Right lobe of liver (tissue), 6 donors: ENCODE measurements at places on chromosomes 11 and 22. TPM values are rescaled to one million over a fixed set of nuclear protein-coding genes. Genes with fewer than 3 reads are reported as not detected.
A peak's percentile ranks its signal among the peaks of the same experiment; 100 is the strongest.

DNA sequence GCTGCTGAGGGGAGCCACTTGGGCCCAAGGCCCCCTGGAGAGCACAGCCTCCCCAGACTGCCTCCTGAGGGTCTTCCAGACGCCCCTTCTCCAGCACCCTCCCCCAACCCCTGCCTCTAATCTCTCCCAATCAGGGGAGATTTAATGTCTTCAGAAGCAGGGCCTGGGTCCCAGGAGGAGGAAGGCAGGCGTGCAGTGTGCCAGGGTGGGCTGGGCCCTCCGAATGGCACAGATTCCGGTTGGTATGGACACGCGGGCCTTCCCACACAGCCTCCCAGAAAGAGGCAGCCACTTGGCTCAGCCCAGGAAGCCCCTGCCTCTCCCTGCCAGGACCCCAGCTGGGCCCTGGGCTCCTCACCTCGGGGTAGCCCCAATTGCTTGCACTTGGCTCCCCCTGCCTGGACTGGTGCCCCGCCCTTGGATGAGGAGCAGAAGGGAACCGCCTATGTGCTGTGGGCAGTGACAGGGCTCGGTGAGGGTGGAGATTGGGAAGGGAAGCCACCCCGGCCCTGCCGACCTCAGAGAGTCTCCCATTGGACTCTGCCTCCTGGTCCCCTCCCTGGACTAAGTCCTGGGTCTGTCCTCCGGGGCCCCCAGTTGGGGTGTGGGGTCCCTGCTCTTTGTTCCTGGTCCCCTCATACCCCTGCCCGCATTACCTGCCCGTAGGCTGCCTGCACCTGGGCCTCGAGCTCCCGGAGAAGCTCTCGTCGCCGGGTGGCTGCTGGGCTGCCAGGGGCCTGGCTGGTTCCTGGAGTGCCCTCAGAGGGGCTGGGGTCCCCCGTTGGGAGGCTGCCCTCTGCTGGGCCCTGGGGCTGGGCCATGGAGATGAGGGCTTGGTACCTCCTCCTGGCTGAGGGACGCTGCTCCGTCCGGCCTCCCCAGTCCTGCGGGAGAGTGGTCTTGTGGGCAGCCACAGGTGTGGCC, 572 bp upstream of the CABP2 start:
- no peak for DNase-seq

Gene SMIM35
- total RNA-seq: not detected

Gene PKDREJ
- not detected for total RNA-seq

DNA sequence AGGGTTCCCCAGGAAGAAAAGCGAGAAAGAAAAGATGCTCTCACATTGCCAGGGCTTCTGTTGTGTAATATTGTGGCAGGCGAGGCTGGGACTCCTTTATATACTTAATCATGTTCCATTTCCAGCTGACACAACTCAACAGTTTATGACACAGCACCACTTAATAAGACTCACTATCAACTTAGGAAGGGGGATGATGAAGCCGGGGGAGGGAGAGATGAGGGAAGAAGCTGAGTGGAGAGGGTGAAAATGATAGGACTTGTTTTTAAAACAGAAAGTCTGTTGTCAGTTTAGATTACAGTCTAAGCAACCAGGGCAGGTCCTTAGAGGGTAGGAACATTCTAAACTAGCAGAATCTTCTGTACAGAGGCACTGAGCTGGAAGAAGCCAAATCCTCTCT, 397.0 kb downstream of the NXPE2 start:
- DNase-seq: no peak

- no peak for DNase-seq
These were observed 45.7 kb downstream of the CYTH4 start for GRCh38 chr22:37328017-37328416.

Gene ZNF408
- 9.7 TPM for total RNA-seq

GRCh38 chr11:75269367-75269660, 28.7 kb downstream of the TPBGL start:
- no peak for DNase-seq

DNA sequence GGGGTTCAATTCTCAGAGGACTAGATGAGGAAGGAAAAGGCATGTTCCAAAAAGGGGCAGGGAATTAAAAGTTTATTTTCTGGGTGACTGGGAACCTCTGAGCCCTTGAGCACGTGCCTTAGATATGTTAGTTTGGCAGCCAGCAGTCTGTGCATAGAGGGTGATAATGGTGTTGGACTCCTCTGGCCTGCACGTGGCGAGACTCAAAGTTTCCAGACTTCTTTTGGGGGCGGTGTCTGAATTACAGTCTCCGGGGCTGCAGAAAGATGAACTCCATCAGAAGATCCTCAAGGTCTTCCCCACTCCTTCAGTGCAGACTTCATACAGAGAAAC, 861 bp upstream of the ZNRF3 start:
- no peak for DNase-seq

Gene OR56A1
- not detected for total RNA-seq

Gene XKR3
- not detected for total RNA-seq

DNA sequence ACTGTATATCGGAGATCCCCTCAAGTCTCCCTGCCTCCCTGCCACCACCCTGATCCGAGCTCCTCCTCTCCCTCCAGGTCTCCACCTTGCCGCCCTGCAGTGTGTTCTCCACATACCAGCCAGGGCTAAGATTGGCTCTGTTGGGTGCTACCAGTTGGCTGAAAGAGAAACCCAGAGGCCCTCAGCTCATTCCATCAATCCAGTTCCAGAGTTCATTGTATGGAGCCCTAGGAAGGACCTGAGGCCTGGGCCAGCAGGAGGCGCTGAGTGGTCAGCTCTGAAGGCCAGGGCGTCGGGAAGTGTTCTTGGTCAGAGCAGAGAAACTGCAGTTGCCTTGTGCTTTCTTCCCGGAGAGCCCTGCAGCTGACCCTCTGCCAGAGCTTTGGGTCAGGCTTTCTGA, 2.2 kb upstream of the TOP3B start:
- no peak for DNase-seq

Gene LRRC32
- total RNA-seq: 13.4 TPM

DNA sequence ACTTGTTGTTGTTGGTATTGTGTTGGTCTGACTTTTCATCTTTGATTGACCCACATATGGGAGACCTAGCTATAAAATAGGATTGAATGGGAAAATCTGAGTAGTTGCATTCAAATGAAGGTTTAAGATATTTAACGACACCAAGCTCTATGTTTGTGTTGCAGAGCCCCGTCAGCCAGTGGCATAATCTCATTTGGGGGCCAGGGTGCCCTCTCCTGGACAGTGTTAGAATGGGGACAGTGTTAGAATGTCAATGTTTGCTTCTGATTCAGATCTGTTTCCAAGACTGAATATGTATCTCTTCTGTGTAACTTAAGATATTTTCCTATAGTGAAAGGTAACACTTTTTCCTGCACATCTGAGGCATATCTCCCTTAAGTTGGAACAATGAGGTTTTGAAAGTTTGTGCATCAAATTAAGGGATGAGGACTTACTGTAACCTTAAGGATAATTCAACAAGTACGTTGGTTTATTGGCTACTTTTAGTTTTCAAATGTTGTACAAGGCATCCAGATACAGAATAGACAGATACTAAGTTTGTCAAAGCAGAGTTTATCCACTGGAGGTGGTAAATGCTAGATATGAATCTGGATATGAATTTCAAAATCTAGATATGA, 5.3 kb upstream of the OR52M1 start:
- DNase-seq: peak; percentile 57

DNA sequence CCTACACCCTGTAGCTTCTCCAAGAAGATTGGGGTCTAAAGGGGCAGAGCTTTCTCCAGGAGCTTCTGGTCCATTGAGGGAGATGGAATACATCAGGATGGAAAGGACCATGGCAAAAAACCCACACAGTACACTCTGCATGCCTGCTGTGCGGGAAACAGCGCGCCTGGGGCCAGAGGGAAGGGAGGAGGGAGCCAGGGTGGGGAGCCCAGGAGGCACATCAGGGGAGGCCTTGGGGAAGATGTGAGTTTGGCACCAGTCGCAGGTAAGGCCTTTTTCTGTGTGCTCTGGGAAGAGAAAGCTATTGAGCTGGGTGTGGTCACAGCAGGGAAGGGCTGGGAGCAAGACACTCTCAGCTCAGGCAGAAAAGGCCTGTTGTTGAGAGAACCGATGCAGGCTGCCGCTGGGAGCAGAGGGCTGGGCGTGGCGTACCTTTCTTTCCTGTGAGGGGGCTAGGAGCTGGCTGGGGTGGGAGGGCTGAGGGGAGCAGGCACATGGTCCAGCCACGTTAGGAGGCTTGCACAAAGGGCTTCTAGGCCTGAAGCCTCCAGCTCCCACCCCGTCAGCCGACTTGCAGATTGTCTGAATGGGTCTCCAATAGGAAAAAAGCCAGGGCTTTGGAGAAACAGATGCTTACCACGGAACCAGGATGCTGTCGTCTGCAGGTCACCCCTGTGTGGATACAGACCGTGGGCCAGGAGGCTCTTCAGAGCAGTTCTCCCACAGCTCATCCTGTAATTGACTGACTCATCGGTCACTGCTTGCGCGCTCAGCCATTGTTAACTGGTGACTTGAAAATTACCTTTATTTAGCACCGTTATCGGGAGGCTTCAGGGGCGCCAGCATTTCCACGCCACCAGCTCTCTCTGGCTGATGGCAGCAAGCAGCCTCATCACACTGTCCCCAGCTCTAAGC, 237.3 kb downstream of the ST3GAL4 start:
- DNase-seq: no peak

Gene MMP10
- total RNA-seq: not detected

Gene NXPE2
- total RNA-seq: not detected

DNA sequence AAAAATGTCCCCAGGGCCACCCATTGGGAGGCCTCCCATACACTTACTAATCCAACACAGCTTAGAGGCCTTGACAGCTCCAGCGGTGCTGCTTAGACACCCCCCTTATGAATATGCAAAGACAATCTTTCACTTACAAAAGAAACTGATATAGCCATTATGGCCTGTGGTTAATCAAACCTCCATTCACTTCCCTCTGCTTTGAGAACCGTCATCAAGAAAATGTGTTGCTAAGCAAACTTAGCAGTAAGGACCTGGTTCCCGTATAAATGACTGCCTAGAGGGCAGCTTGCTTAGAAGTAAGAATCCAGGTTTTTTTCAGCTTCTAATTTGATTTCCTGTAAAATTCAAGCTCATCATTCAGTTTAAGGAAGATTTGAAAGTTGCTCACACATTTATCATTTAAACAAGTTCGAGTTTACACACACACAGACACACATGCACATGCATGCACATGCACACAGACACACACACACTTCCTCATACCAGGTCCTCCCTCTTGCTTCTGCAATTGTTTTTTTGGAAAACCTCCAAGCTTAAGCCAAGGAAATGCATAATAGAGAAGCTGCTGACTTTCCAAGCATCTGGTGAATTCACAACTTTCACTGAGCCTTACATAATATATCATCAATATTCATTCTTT, 137.7 kb upstream of the BLID start:
- no peak for DNase-seq

GRCh38 chr22:20607157-20607907, 99.9 kb downstream of the MED15 start:
- DNase-seq: no peak

DNA sequence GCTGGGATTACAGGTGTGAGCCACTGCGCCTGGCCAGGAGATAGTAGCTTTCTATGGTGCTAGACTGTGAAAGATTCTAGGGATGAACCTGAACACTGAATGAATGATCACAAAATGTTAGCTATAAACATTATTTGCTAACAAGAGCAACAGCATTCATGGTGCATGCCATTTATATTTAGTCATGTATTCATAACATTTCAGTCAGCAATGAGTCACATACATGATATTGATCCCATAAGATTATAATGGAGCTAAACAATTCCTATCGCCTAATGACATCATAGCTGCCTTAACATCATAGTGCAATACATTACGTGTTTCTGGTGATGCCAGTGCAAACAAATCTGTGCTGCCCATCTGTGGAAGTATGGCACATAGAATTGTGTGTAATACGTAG, 164.1 kb downstream of the ARHGAP42 start:
- no peak for DNase-seq

DNA sequence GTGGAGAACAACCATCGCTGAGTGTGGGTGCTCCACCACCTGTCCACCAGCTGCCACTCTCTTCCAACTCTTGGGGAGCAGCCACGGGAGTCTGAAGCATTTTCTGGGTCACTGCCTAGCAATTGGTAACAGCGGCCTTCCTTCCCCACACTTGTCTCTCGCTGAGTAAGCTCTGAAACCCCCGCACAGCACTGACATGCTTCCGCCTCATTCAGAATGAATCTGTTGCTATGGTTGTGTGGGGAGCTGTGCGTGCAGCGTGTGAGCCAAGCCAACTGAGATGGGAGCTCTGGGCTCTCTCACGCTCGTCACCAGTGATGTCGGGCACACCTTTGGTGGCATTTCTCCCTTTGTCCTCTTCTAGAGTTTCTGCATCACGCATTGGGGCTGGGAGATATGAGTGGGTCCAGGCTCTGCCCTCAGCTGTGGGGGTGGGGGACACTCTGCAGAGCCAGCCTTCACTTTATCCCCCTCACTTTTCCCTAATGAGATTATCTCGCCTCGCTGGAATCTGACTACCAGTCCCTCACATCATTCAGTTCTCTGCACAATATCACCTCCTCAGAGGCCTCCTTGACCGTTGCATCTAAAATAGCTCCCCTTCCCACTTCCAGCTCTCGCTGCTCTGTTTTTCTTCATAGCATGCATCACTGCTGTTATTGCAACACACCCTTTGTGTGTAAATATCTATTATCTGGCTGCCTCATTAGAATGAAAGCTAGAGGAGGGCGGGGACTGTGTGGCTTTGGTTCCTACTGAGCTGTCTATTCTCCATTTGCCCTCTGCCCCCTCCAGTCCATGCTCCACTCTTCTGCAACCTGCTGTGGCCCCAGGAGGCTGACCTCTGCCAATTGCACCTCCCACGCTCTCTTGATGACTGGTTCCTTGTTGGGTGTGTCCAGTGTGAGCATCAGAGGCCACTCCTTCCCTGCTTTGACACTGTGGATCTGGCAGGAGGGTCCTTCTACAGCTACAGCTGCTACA, 569.9 kb upstream of the CADM1 start:
- peak; percentile 25 for DNase-seq

Gene ATG16L2
- 8.6 TPM for total RNA-seq

- no peak for DNase-seq
These were observed 232.6 kb downstream of the FAT3 start for GRCh38 chr11:92457250-92457649.

- DNase-seq: no peak
These were observed 64.0 kb downstream of the GRK3 start for GRCh38 chr22:25628494-25628893.

DNA sequence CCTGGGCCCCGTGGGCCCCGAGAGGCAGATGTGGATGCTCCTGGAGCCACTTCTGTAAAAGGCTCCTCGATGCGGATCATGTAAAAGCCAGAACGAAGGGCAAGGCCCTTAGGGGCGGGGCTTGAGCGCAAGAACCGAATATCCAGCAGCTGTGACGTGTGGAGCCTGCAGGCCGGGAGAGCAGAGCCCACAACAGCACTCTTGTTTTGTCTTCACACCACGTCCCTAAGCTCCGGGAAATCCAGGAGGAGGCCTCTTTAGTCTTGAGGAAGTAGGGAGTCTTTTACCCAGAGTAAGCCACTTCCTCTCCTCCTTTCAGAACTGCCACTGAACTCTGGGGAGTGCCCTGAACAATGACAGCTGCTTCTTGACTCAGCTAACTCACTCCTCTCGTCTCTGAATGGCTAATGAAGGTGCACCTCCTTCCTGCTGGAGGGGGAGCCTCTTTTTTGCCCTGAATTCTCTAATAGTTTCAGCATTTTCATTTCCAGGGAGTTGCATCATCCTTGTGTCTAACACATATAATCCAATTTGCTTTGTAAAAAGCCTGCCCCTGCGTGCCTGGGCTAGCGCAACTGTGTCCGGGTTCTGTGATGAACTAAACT, 12.5 kb downstream of the L3MBTL2 start:
- DNase-seq: no peak

Gene HEPN1
- total RNA-seq: not detected

GRCh38 chr11:3086671-3087150, 29.5 kb upstream of the CARS1 start:
- no peak for DNase-seq

GRCh38 chr22:48666620-48667019, 1161.1 kb downstream of the BRD1 start:
- DNase-seq: no peak

- no peak for DNase-seq
These were observed 63.3 kb downstream of the KCNQ1 start for GRCh38 chr11:2507945-2508749.
